ENCODE measurements at places on chromosomes 2 and 18.
A peak's percentile ranks its signal among the peaks of the same experiment; 100 is the strongest.

GRCh38 chr2:177671662-177672061 lies 279.1 kb downstream of the AGPS start:
- DNase-seq: no peak

GRCh38 chr2:36380624-36381481 lies 25.3 kb downstream of the CRIM1 start:
- DNase-seq: peak; percentile 98

DNA sequence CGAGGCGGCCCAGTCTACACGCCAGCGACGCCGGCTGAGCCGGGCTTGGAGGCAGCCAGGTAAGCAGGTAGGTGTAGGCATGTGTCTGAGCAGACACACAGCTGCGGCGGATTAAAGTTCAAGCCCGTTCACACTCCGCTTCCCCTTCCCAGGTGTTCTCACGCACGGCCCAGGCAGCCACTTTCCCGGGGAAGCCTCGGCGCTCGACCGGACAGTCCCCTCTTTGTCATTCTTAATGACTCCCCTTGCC lies 367 bp downstream of the TGFA start:
- DNase-seq: no peak

GRCh38 chr2:171479154-171479814 lies 43.0 kb upstream of the CYBRD1 start:
- no peak for DNase-seq

GRCh38 chr2:54831480-54831879 lies 108.0 kb downstream of the EML6 start:
- DNase-seq: no peak

- DNase-seq: no peak
These were observed 68.4 kb downstream of the NXPH2 start for GRCh38 chr2:138711812-138712211.

DNA sequence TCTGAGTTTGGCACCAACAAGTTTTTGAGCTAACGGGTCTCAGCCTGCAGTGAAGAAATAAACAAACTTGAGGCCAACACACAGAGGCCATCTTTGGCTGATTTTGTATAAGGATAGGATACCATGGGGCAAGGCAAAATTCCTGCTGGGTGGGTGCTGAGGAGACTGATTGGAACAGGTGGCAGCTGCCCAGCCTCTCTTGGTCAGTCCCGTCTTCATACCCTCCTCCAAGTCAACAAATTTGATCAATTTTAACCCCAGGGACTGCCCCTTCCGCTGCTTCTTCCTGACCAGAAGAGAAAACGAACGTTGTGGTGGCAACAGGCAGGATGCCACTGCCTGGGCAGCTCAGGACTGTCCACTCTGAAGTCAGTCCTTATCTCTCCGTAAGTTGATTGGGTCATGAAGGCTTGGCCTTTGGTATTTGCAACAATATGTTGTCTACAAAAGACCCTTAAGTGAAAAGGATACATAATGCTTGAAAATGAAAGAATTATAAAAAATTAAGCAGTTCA lies 139.3 kb downstream of the SPP2 start:
- no peak for DNase-seq

DNA sequence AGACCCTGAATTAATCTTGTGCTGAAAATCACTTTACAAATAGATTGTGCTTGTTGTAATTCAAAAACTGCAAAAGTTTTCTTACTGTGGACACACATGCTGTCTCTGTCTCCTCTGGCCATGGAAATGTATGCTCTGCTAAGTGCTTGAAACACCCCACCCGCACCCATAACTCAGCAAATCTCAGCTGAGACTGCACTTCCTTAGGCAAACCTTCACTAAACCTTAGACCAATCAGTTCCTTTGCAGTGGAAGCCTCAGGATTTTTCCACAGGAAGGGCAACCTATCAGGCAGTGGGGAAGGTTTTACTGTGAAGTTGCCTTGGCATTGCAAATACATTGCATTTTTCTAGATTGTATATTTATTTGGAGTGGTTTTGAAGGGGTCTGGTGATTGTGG lies 62.2 kb upstream of the PLA2R1 start:
- DNase-seq: no peak

DNA sequence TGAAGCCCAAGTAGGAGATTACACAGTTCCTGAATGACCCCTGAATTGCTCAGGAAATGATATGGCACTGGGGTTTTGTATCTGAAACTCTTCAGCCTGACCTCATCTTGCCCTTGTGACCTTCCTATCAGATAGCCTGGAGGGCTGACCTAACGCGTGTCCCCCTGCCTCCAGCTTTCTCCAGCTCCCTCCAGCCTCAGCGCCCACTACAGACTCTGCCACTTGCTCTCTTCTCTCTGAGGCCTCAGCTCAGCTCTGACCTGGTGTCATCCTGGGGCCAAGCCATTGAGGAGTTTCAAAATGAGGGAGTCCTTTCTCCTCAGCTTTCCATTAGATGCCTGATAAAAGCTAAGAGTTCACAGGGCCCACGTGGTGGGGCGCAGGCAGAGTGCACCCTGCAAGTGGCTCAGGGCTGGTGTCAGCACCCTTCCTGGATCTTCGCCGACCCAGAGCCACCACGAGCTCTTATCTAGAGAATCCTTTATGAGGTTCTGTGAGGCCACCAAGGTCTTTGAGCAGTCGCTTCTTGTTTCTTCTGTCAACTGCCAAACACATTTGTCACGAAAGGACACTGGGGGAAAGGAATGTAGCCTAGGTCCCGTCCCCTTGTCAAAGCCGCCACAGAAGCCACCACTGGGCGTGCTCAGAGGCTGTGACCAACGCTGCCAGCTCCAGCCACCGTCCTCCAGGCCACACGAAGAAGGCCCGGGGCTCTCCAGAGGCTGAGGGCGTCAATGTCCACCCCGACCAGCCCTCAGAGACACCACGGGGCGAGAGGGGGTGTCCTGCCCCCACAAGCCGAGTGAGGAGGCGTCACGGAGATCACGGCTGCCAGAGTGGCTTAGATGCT lies 131.3 kb upstream of the GPC1 start:
- DNase-seq: no peak

DNA sequence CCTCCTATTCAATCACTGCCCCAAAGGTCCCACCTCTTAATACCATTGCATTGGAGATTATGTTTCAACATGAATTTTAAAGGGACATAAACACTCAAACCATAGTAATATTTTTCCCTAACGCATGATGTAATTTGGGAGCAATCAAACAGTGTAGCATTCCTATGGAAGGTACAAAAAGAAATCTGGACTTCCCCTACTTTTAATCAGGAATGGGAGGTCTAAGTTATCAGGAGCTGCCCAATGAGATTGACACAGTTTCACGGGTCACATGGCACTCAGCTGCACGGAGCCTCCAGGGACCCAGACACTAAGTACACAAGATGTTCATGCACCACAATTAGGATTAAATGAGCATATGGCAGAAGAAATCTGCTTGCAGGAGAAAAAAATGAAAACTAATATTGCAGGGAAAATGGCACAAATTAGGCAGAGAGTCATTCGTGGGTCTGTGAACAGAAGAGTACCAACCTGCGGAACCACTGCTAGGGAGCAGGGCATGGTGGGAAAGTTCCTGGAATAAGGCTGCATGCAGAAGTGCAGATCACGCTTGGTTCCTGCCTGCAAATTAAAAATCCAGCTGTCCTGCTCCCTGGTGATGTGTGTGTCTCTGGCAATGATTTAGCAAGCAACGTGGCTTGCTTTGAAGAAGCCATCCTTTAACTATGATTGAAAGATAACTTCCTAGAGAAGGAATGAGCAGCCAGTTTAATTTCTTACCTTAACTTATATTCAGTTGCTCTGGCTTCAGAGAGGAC lies 326.6 kb upstream of the ID2 start:
- DNase-seq: no peak

DNA sequence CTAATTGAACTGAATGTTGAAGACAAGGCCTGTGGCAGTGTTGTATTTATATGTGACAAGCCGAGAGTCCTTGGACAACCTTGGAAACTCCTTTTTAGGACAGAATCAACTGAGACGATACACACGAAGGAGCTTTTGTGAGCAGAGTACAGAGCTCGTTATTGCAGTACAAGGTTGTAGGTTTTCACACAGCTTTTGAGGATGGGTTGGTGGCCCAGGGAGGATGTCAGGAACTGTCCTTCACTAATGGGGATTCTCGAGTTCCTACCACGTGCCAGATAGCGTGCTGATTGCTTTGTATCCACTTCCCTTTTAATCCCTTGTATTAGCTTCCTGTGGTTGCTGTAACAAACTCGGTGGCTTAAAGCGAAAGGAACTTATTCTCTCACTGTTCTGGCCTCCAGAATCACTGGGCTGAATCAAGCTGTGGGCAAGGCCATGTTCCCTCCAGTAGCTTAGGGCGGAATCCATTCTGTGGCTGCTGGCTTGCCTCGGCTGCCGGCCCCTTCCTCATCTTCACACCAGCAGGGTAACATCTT lies 20.2 kb downstream of the INPP4A start:
- no peak for DNase-seq

DNA sequence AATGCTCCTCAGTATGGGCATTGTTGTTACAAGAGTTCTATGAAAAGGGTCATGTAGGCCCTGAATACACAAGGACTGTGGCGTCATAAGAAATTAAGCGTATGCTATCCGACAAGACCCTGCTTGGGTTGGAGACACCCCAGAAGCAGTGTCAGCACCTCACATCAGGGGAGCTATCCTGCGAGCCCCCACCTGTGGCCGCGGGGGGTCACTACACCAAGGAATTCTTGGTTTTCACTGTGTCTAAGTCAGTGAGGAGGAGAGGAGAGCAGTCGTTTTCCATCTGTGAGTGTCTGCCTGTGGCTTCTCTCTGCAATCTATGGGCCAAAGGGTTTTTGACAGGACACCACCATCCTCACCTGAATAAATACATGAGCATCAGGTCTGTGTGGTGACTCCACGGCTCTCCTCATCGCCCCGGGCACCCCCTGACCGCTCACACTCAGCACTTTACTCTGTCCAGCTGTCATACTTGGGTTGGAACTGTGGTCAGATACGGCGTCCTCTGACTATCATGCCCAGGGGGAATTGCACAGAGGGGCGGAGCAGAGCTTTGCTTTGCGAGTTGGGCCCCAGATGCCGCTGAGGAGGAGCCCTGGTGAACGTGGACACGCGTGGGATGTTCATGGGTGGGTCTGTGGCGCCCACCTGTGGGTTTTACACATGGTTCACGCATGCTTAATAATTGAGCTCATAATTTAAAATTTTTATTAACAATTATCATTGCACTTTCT lies 235.5 kb downstream of the MYT1L start:
- no peak for DNase-seq

DNA sequence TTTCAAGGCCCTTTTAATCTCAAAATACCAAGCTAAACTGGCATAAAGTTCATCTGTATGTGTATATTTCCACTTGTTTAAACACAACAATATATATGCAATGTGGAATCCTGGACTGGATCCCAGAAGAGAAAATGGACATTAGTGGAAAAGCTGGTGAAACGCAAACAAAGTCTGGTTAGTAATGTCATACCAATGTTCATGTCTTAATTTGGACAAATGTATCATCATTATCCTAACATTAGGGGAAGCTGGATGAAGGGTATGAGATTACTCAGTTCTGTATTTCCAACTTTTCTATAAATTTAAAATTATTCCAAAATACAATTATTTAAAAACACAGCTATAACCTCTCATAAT lies 3.8 kb downstream of the SP3 start:
- peak; percentile 38 for DNase-seq

DNA sequence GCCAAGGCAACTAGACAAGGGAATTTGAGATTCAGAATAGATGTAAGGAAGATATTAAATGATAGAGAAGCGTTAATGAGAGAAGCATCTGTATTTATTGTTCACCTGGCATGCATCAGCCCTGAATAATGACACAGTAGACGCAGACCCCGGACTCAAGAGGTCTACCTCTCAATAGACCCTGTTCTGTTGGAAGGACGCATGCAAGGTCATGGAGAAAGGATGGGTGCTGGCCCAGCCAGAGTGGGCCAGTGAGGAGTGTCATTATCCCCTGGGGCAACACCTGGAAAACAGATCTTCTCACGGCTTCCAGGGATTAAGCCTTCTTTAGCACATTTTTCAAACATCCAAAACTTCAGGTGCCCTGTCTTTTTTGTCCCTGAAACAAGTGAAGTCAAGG lies 461.0 kb downstream of the EIPR1 start:
- DNase-seq: no peak

DNA sequence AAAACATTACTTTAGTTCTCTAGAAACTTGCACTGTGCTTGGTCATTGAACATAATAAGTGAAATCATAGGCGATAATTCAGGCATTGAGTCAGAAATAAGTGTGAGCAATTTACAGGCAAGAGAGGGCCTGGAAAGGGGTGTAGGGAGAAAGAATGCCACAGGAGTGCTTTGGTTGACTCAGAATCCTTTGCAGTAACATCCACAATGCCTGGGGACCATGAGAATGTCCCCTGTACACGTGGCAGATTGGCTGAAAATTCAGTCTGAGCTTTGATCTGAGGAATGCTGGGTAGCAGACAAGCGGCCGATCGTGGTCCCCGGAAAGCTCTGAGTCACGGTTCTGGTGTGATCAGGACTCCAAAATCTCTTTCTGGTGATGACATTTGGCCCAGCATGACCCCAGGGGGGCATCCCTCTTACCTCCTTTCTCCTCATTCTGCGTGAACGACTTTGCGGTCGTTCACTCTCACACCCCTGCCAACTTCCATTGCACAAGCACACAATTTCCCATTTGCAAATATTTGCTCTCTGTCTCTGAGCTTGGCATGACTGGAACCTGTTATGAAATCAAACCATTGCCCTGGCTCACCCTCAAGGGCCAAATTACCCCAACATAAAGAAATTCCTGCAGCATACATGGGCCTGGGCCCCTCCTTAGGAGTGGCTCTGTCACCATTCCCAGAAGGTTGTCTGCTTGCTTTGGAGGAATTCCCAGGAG lies 305.0 kb upstream of the EPAS1 start:
- DNase-seq: peak; percentile 87

GRCh38 chr2:27707462-27708256 lies 44.0 kb downstream of the SLC4A1AP start:
- DNase-seq: no peak

GRCh38 chr2:105573910-105574655 lies 170.6 kb upstream of the NCK2 start:
- DNase-seq: no peak

DNA sequence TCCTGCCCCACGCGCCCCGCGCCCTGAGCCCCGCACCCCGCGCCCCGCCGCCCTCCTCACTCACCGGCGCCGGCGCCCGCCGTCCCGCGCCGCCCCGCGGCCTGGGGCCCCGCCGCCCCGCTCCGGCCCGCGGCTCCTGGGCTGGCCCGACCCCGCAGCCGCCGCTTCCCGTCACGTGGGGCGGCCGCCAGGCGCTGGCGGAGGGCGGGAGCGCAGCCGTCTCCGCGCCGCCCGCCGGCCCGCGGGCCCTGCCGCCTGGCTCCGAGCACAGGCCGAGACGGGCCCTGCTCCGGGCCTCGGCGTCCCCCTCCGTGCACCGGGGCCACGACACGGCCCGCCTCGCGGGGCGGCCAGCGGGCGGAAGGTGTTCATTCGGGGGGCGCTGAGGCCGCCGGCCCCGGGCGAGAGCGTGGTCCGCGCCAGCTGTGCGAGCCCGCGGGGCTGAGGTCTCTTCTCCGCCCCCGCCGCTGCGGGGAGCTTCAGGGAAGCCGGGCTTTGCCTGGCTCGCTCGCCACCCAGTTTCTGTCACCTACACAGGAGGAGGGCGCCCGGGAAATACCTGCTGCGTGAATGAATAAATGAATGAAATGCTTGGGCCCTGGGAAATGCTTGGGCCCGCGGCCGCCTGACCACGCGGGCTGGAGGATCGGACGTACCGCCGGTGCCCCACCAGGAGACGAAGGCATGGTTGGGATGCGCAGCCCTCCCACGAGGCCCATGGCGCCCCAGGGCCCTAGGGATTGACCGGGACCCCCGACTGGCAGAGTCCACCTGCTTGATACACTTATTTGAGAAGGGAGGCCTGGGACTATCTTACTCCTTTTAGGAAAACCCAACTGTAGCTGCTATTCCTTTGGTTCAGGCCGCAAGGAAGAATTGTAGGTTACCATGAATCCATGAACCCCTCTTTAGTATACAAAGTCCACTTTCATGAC lies at the start of gene TGFBRAP1:
TGFBRAP1 (minus strand) TSS at position 175 of the 935 bp plus-strand sequence. CDS start 21,434 bp downstream, outside the sequence.
- DNase-seq: peak; percentile 55

GRCh38 chr18:46474487-46475389 lies 182.3 kb downstream of the LOXHD1 start:
- no peak for DNase-seq

All from EL (cell line).